Jurkat, Clone E6-1 (cell line): ENCODE measurements at places on chromosomes 2 and 18.

DNA sequence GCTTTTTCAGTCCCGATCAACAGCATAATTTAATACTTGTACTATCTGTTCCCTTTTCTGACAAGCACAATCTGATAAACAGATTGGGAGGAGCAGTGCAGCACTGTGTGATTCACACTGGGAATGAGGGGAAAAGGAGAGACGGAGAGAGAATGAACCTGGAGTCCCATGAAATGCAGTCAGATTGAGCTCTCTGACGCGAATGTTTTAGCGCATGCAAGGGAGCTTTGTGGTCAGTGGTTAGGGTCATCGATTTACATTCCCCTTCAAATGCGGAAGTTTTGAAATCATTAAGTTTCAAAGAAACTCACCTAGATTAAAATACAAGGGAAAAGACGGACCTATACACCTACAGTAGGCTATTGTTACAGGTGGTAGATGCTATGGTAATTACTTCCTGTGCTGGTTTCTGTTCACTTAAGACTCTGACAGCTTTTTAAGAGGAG lies 99.6 kb downstream of the KCTD1 start:
- DNase-seq: no peak

- DNase-seq: no peak
Measured at GRCh38 chr2:222272446-222273015, 26.3 kb downstream of the PAX3 start.

DNA sequence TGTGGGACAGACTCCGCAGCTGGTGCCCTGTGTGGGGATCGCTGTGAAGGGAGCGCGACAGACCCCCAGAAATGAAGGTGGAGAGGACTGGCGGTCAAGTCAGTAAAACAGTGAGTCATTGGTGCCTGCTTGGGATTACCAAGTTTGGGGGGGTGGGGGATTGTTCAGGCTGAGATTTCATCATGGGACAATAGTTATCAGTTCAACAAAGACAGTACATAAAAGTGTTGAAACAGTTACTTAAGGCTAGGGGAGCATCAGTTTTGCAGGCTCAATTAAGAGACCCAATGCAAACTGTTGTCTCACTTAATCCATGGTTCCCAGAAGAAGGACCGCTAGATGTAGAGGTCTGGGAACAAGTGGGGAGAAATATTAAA lies 42.4 kb upstream of the PDK1 start:
- DNase-seq: no peak

- no peak for DNase-seq
Measured at GRCh38 chr18:59274533-59274928, 1.3 kb upstream of the RAX start.

GRCh38 chr2:1991126-1991525 lies 246.8 kb upstream of the PXDN start:
- DNase-seq: no peak

GRCh38 chr2:171735991-171736710 lies 48.9 kb downstream of the DYNC1I2 start:
- DNase-seq: no peak
